ENCODE measurements at places on chromosomes 1 and 21. TPM values are rescaled to one million over a fixed set of nuclear protein-coding genes. Genes with fewer than 3 reads are reported as not detected.

The LRRC38 gene
- total RNA-seq, result 0.46 TPM

The LRRC71 gene
- 1.2 TPM for total RNA-seq

The DNAJC6 gene
- 220 TPM for total RNA-seq

The MIXL1 gene
- total RNA-seq, result not detected

The ARHGAP30 gene
- total RNA-seq, result 1.6 TPM

The LCE1F gene
- not detected for total RNA-seq

The KPRP gene
- total RNA-seq, result not detected

The INKA2 gene
- total RNA-seq, result 7.8 TPM

The MAP3K21 gene
- total RNA-seq, result 8.1 TPM

The FCGR3B gene
- total RNA-seq, result 1.6 TPM

The EIF3I gene
- total RNA-seq, result 107 TPM

All from diencephalon (tissue), 1 donor.